ENCODE measurements at places on chromosomes 12 and 14.
A peak's percentile ranks its signal among the peaks of the same experiment; 100 is the strongest.

GRCh38 chr14:82549306-82549990, 1015.8 kb upstream of the SEL1L start:
- DNase-seq: no peak

DNA sequence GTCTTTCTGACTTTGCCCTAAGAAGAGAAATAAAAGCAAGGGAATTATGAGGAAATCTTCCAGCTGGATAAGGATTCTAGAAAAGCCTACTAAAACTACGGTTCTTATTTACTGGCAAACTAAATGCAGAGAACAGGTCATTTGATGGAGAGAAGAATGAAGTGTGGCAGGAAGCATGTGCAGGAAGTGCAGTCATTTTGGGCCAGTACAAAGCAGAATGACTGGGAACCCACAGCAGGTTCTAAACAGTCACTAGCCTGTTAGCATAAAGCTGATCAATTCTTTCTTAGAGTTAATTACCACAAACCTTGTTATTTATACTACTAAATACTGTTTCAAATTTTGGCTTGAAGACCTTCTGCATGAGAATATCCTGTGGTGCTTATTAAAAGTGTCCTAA, 36.7 kb downstream of the CFAP54 start:
- DNase-seq: no peak

DNA sequence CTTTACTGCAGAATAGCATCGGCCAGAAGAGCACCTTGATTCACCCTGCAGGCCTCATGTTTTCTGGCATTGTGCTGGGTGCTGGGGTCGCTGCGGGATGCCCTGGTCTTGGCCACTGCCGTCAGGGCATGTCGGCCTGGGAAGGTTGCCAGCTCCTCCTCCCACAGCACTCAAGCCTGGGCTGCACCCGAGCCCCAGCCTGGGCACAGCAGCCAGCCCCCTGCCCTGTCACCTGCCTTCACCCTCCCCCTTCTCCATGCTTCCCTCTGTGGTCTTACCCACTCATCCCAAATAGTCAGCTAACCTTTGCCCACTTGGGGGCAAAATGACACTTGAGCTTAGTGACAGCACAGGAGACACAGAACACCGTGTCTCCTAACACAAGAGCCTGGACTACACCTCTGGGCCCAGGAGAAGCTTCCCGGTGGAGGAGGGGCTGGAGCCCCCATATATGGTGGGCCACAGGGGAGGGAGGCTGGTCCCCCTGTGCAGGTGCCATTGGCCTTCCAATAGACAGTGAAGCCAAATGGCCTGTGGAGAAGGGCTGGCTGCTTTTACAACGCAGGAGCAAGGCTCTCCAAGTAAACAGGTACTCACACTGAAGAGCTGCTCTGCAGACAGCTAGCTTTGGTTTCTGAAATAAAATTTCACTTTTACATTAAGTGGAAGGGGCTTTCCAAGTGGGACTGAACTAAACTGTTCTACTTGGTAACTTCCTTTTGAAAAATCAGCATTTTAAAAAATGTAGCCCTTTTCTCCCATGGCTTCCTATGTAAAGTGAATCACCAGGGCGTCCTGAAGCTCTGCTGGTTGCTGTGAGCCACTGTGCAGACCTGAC, 51.2 kb upstream of the AMN start:
- no peak for DNase-seq

DNA sequence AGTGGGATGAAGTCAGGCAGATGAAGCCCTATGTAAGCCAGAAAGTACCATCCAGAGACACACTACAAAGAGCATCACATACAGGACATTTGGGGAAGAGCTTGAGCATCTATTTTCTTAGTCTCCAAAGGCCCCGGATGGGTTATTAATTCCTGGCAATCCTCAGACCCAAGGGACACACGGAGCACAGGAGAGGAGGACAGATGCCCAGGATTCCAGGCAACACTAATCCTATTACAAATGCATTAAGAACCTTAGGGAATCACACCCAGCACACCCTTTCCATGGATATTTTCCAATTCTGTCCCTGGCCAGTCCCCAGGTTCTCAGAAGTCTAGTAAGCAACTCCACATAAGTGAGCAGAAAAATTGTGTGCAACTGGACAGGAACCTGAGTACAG, 65.9 kb downstream of the CMKLR1 start:
- DNase-seq: no peak

DNA sequence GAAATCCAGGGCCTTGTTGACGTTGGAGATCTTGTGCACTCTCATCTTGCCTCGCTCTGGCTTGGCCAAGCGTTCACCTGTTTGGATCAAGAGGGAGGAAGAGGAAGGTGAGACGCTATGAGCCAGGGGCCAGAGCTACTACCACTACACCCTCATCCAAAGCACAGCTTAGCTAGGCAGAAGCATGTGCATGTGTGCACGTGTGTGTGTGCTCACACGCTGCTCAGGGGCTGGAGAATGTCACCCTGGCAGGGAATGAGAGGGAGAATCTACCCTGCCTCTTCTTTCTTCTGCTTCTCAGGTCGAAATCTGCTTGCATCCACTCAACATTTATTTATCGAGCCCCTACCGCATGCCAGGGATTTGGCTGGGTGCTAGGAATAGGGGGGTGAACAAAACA, 58.1 kb downstream of the ACTN1 start:
- no peak for DNase-seq

DNA sequence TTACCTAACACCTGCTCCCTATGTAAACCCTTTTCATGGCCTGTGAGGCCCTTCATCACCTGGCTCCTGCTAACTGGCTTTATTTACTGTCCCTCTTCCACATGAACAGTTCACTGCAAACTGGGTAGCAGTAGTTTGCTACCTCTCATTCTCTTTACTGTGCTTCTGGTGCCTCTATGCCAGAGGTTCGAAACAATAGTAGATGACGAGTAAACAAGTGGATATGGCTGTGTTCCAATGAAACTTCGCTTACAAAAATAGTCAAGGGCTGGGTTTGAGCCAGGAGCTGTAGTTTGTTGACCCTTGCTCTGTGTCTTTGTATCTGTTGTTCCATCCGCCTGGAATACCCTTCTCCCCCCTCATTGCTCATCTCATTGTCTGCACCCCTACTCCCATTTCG, 233.6 kb upstream of the RMST start:
- no peak for DNase-seq

- no peak for DNase-seq
Measured at GRCh38 chr12:12788675-12789368, 3.4 kb downstream of the APOLD1 start.

GRCh38 chr14:92254786-92255185, 68.2 kb upstream of the SLC24A4 start:
- DNase-seq: no peak

- peak; percentile 33 for DNase-seq
Measured at GRCh38 chr12:123761841-123762714, at the start of gene DNAH10. Gene DNAH10, plus strand, starts transcription at chr12:123762301. Its CDS starts 36 bp downstream, at chr12:123762337.

DNA sequence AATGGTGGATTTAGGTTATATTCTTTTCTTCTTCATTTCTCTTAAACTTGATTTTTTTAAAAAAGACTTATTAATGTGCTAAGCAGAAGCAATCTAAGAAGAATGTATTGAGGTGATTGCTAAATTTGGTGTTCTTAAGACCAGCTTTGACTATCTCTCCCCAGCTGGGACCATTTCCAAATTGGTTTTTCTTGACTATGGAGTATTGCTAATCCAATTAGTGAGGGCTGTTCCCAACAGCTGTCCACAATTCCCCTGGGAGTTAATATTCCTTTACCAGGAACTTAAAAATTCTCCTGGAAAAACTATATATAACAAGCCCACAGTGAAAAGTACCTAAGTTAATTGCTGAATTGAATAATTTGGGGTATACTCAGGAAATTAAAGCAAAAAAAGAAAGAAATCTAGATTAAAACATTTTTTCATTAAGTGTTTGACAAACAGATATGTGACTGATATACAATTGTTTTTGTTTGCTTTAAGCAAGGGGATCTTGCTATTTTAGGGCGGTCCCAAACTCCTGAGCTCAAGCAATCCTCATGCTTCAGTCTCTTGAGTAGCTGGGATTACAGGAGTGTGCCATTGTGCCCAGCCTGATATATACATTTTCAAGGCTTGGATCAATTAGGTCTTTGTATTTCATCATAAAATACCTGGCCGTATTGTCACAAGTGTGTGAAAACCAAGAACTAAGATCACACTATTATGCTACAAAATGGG, 105.0 kb downstream of the FAR2 start:
- DNase-seq: no peak

DNA sequence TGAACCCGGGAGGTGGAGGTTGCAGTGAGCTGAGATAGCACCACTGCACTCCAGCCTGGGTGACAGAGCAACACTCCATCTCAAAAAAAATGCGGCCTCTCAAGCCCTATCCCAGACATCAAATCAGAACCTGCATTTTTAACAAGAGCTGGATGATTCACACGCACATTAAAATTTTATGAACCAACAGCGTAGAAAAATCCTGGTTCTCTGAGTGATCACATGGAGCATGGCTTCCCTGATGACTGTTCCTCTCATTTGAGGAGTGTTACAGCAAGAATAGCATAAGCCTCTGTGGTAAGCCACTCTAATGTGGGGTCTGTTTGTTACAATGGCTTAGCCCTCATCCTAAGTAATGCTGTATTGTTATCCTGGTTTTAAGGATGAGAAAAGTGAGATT, 163.6 kb downstream of the BRMS1L start:
- no peak for DNase-seq

DNA sequence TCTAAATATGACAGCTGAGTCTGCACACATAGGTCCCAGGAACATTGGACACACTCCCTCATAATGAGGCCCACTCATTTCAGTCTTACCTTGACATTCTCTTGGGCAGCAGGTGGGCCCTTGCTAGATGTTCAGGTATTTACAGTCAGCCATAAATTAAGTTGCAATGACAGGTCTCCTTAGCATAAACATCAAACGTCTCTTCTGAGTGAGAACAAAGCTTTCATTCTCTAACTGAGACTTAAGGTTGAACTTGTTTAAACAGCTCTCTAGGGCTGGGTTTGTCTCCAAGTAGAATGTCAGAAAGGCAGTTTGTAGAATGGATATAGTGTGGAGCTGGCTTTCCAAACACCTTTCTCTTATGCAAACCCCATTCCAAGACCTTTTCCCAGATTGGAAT, 10.3 kb downstream of the ACVR1B start:
- no peak for DNase-seq

GRCh38 chr12:132500856-132501180, 10.9 kb downstream of the FBRSL1 start:
- no peak for DNase-seq

- DNase-seq: no peak
Measured at GRCh38 chr12:18153826-18154225, 63.8 kb upstream of the RERGL start.

DNA sequence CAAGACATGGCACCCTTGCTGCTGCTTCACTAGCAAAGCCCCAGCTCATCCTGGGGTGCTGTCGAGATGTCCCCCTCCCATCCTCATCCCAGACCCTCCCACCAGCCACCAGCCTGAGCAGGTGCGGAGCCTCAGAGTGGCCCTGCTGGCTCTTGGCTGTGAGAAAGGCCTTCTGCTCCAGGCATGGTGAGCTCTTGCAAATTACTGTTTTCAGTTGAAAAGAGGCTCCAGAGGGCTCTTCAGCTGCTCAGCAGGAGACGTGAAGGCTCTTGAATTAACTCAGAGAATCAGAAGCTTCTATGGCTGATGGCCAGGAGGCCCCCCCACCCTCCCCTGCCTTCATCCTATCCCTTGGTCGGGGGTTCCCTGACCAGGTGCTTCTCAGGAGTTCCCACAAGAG, 44.1 kb downstream of the WSCD2 start:
- no peak for DNase-seq

GRCh38 chr14:51328064-51328771, 88.2 kb downstream of the TMX1 start:
- peak; percentile 22 for DNase-seq

DNA sequence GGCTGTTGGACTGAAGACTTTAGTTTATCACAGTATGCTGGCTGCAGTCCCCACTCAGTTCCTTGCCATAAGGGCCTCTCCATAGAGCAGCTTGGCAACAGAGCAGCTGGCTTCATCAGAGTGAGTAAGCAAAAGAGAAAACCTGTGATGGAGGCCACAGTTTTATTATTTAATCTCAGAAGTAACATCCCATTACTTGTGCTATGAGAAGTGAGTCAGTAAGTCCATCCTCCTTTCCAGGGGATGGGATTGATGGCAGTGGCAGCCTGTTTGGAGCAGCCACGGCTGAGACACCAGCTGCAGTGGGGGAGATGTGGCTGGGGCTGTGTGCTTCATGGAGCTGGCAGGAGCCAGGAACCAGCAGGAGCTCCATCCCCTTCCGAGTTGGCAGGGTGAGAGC, 138.5 kb upstream of the SRRM4 start:
- no peak for DNase-seq

- no peak for DNase-seq
Measured at GRCh38 chr12:68332728-68333630, 817 bp upstream of the MDM1 start.

- no peak for DNase-seq
Measured at GRCh38 chr12:50961708-50962107, 9.4 kb downstream of the HIGD1C start.

DNA sequence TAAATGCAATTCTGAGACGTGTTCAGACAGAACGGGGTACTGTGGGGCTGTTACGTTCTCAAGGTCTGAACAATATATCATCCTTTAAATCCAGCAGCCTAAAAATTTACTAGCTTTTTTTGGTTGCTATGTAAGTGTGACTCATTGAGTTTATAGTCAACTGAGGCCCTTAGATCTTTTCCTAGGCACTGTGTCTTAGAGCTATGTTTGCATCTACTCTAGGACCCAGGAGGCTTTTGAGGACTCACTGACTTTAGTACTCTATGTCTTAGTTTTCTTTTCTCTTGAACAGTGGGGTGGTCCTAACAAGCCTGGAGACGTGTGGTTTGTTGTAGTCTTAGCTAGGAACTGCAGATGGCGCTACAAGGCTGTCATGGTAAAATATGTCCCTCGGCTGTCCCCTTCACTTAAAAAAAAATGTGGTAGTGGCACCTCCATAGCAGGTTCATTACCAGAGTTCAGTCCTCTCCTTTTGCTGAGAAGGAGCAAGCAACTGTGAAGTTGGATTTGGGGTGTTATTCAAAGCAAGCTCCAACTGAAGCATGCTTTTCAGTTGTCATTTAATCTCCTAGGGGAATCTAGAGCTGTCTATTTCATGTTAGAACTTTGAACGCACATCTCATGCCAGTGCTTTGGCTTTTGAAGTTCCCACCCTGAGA, 8.7 kb upstream of the SPATS2 start:
- DNase-seq: no peak

DNA sequence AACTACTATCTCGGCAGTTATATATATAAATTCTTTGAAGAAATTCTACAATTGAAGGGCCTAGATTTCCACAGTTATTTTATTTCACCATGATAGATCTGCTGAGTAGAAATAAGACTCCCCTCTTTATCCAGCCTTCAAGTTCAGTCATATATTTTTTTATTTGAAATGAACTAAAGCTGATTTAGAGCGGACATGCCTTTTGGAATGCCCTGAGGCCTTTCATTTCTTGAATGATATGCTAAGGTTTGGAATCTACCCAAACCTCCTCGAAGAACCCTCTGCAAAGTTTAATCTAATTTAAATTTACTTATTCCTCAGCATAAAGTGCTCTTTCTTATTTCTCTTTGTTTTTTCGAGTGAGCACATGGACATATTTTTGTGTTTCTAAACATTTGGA, 15.1 kb downstream of the SIX1 start:
- no peak for DNase-seq

GRCh38 chr12:96578526-96579125, 89.2 kb downstream of the CFAP54 start:
- DNase-seq: no peak

- DNase-seq: no peak
Measured at GRCh38 chr14:96197163-96197852, 7.3 kb upstream of the BDKRB2 start.

Data from activated CD8-positive, alpha-beta memory T cell treated with anti-CD3 and anti-CD28 coated beads for 48 hours (primary cell).